ENCODE measurements at places on chromosomes 1 and 21.

DNA sequence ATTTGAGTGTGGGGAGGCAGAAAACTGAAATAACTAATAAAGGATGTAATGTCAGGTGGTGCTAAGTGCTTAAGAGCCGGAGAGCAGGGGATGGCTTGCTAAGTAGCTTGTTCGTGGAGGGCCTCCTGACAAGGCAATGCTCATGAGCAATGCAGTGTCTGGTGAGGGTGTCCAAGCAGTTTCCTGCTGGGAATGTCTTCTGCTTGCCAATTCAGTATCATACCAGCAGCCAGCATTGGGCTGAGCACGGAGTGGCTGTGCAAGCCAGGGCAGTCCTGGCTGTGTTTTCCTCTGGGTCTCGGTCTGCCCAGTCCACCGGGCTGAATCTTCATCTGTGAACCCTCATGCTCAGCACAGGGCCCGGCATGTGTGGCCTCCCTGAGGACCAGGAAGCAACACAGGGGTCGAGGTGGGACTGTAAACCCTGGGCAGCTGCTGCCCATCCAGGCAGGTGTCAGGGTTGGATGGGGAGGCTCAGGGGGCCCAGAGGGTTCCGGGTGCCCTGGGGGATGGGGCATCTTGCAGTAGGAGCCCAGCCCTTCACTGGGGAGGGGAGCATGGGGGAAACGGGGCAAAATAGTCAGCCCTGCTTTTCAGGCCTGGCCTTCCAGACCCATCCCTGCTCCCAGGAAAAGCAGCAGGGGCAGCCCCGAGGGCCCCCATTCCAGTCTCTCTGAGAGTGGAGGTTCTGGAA is 27.5 kb downstream of the EDN2 start:
- no peak for DNase-seq

DNA sequence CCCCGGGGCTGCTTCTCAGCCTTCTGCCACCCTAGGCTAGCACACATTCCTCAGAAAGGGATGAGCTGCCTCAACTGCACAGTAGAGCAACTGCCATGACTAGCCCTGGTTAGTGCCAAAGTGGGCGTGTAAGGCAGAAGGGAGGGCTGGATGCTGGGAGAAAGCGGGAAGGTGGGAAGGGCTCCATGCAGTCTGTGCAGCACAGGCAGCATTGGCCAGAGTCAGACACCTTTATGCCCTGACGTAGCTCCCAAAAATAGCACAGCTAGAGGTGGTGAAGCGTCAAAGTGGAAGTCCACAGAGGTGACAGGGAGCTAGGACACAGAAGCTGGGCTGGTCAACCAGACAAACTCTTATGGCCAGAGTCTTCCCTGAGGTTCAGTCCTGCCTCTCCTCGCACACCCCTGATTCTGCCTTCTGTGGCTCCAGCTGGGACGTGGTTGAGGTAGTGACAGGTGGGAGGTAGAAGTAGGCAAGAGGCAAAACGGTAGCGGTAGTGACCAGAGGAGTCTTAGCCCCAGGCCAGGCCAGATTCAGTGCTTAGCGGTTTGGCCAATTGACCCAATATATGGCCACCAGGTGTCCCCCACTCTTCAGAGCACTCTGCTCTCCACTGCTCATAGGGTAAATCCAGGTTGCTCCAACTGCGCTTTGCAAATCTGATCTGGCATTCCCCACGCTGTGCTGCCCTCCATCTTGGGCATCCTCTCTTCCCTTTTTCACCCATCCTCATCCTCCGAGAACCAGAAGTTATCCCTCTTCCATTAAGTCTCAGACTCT is 45.6 kb downstream of the DDX20 start:
- DNase-seq = peak; percentile 10

GRCh38 chr1:173628888-173629287 is 6.2 kb upstream of the TEX50 start:
- DNase-seq = no peak

DNA sequence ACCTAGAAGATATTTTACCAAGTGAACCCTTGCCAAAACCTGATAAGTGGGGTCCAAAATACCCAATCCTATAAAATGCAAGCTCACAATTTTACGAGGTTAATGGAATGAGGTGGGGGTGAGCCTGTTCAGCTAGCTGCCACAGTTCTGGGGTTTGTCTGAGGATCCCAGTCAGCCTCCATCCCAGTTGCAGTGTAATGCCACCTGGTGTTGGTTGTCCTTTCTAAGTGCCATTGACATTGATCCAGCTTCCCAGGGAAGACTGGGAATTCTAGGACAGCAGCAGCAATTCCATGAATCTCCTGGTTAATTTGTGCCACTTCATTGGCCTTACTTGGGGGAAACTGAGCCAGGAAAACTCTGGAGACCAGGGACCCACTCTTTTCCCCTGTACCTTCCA is 298.3 kb downstream of the RWDD3 start:
- no peak for DNase-seq

- no peak for DNase-seq
Observed at GRCh38 chr1:225868631-225869330, 13.4 kb downstream of the TMEM63A start.

- no peak for DNase-seq
Observed at GRCh38 chr1:52751589-52752483, 25.6 kb downstream of the ZYG11B start.

DNA sequence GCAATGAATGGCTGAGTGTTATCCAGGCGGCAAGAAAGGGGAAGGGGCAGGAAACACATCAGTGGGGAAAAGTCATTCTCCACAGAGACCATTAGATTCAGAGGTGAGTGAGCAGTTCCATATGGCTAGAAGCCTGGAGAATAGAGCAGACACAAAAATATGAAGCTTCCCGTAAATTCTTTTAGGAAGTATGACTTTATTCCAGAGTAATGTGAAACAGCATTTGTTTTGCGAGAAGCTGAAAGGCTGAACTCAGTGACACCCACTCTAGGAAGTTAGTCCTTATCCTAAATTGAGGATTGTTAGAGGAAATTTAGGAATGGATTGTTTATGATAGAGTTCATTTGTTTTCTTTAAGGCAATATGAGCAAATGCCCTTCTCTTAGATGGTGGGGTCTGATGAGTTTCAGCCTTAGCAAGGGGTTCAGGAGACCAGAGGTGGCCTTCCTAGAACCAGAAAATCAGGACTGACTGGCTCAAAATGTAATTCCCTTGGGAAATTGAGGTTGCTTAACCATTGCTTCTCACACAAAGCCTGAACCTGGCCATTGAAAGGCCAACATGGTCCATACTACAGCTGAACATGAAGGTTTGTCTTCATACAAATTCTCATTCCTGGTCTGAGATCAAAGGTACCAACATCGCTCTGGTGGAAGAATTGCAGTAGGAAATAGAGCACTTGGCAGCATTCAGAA is 167.5 kb downstream of the TPR start:
- DNase-seq = no peak

DNA sequence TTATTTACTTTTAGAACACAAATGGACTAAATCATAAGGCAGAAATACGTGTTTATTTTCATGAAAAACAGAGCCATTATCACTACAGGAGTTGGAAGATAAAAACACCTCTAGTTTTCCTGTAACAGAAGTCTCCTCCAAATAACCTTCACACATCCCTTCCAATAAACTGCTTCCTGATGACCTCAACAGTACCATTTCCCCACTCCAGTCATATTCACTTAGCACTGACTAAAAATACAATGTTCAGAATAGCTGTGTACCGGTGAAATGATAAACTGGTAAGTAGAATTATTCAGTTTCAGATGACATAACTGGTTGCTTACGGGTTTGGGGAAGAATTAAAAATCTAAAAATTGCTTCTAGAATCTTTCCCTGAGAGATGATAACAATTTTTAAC is 137.9 kb downstream of the DENND1B start:
- DNase-seq = no peak

DNA sequence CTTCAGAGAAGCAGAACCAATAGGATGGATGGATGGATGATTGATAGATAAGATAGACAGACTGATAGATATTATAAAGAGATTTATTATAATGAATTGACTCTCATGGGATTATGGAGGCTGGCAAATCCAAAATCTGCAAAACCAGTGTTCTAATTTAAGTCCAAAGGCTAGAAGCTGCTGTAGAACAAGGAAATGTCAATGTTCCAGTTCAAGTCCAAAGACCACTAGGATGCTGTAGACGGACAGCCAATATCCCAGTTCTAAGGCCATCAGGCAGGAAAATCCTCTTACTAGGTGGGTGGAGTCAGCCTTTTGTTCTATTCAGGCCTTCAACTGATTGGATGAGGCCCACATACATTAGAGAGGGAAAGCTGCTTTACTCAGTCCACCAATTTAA is 4.1 kb upstream of the SLC44A3 start:
- no peak for DNase-seq

- DNase-seq = no peak
Observed at GRCh38 chr1:221448585-221449175, 293.2 kb downstream of the DUSP10 start.

- no peak for DNase-seq
Observed at GRCh38 chr1:54220004-54220811, 20.2 kb downstream of the MRPL37 start.

- DNase-seq = no peak
Observed at GRCh38 chr1:54287176-54287650, 87.2 kb downstream of the MRPL37 start.

DNA sequence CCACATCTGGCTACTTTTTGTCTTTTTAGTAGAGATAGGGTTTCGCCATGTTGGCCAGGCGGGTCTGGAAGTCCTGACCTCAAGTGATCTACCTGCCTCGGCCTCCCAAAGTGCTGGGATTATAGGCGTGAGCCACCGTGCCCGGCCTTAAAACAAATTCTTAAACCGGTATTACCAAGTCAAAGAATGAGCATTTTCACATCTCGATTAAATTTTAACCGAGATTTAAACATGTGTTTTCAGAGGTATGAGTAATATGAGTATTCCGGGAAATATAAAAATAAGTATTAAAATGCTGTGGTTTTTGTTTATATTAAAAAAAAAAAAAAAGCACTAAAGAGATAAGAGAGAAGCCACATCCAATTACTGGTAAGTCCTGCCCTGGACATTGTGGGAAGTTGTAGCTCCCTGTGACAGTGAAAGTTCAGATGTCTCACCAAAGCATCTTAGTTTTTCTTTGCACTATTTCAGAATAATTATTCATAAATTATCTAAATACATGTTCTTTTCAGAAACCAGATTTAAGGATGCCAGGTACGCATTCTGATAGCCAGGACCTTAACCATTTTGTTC is 24.9 kb downstream of the ZNF281 start:
- DNase-seq = no peak

DNA sequence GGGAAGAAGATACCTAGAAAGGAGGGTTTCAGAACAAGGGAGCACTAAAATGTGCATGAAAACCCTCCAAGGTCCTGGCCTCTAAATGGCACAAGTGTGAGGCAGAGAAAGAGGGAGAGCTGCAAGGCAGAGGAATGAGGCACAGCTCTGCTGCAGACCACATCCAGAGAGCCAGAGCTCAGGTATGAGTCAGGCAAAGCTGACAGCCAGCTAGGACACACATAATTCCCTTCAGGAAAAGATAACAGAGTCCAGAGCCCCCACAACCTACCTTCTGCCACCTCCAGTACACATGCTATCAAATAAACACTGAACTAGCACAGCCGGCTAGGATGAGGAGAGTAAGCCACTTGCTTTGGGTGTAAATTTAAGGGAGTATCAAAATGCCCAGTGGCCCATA is 62.2 kb downstream of the HSF2BP start:
- no peak for DNase-seq

DNA sequence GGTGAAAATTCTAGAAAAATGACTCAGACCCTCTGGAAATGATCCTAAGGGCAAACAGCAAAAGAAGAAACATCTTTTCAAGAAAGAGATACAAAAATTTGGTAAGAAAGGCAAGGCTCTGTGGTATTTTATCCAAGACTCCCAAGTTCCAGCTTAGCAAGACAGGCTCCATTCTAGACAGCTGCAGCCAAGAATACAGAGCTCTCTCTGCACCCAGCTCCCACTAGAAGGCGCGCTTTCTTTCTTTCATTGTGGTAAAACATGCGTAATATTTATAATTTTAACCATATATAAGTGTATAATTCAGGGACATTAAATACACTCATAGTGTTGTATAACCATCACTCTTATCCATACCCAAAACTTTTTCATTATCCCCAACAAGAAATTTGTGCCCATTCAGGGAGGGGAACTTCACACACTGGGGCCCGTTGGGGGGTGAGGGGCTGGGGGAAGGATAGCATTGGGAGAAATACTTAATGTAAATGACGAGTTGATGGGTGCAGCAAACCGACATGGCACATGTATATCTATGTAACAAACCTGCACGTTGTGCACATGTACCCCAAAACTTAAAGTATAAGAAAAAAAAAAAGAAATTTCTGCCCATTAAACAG is 2.2 kb upstream of the HFM1 start:
- DNase-seq = no peak

- DNase-seq = no peak
Observed at GRCh38 chr1:192024881-192025280, 133.4 kb upstream of the RGS18 start.

- no peak for DNase-seq
Observed at GRCh38 chr1:175195798-175196197, 3.2 kb upstream of the KIAA0040 start.

GRCh38 chr1:4960782-4961475 is 306.5 kb downstream of the AJAP1 start:
- no peak for DNase-seq
